ENCODE measurements at places on chromosomes 2 and 18.

- DNase-seq: no peak
Measured at GRCh38 chr2:219636144-219636915, 8.9 kb downstream of the SLC4A3 start.

DNA sequence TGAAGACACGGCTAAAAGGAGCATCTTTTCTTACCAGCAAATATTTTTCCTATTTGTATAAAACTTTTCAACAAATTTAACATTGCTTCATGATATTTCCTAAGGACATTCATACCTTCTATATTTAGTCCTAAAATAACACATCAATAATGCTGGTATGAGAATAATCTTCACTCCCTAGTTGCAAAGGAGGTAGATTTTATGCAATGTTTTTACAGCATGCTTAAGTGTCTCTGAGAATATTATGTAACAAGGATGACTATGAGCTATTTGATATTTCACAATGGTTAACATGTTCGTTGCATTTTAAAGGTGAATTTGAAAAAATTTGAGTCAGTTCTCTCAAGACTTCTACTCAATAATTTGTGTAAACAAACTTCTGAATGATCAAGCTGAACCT is 506.7 kb downstream of the NUP35 start:
- no peak for DNase-seq

DNA sequence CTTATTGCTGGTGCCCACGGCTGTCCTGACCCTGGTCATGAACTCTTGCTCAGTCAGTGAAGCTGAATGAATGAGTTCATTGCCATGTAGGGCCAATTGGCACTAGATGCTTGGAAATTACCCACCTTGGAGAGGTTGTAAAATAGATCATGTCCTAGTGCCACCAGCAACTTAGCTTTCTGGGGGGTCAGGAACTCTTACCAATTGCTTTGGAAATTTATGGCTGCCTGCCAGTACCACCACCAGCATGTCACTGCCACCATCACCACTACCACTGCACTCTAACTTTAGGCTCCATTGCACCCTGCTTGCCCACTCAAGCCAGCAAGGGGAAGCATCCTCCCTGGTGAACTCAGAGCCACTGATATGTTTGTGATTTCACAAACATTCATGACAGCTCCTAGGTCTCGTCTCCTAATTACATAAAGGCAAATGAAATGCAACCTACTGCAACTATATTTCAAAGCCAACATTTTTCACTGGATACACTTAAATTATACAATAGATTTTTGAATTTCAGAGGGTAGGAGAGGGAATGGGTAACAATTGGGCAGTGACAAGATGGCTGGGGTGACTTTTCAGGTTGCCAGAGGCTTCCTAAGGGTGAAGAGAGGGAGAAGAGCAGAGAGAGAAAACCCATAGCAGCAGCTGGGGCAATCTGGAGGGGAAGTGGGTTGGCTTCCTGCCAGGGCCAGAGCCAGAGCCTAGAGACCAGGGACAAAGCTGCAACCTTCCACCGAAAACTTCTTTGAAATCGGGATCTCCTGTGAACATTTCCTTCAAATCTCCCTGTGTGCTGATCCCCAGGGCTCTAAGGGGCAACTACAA is 3.5 kb upstream of the EMILIN1 start:
- DNase-seq: no peak

GRCh38 chr2:127226132-127226519 is 6.0 kb upstream of the CYP27C1 start:
- no peak for DNase-seq

Data from putamen (tissue), 1 donor.